ENCODE measurements at places on chromosomes 4 and X.
A peak's percentile ranks its signal among the peaks of the same experiment; 100 is the strongest.

DNA sequence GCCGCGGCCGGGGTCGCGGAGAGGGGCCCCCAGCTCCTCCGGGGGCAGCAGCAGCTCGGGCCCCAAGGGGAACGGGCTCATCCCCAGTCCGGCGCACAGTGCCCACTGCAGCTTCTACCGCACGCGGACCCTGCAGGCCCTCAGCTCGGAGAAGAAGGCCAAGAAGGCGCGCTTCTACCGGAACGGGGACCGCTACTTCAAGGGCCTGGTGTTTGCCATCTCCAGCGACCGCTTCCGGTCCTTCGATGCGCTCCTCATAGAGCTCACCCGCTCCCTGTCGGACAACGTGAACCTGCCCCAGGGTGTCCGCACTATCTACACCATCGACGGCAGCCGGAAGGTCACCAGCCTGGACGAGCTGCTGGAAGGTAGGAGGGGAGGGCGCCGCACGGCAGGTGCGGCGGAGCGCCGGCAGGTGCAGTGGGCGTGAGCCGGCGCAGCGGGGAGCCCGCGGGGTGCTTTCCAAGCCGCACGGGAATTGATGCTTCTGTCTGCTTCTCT is 886 bp downstream of the DCLK2 start:
- no peak for DNase-seq

DNA sequence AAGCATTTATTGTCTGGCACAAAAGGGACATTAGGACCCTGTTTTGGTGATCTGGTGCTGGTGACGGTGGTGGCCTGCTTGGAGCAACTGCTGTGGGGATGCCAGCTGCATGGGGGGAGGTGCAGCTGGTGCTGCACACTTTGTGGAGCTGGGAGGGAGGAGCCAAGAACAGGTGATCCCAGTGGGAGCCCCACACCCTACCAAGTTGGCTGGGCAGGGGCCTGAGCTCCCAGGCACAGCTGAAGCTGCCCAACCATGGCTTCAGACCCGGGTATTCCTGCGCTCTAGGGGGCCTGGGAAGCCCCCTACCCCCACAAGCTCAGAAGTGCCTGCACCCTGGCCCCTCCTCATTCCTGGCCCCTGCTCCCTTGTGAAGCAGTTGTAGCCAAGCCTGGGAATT is 1512.5 kb downstream of the TECRL start:
- DNase-seq: no peak

- no peak for DNase-seq
These were observed 4.4 kb upstream of the KCND1 start for GRCh38 chrX:48976086-48976485.

DNA sequence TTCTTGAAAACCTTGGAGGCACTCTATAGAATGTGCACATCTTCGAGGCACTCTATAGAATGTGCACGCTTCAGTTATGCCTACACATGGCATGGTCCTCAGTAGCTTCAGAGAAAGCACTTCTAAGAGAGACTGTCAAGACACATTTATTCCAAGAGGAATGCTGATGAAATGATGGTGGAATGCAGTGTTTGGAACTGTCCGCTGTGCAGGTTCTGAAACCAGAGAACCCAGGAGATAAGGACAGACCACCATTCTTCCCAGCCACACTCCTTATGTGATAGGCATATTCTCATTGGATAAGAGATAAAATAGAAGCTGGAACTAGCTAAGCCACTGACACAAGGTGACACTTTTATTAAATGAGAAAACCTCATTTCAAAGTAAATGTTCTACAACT is 263.3 kb downstream of the NLGN4X start:
- DNase-seq: no peak

DNA sequence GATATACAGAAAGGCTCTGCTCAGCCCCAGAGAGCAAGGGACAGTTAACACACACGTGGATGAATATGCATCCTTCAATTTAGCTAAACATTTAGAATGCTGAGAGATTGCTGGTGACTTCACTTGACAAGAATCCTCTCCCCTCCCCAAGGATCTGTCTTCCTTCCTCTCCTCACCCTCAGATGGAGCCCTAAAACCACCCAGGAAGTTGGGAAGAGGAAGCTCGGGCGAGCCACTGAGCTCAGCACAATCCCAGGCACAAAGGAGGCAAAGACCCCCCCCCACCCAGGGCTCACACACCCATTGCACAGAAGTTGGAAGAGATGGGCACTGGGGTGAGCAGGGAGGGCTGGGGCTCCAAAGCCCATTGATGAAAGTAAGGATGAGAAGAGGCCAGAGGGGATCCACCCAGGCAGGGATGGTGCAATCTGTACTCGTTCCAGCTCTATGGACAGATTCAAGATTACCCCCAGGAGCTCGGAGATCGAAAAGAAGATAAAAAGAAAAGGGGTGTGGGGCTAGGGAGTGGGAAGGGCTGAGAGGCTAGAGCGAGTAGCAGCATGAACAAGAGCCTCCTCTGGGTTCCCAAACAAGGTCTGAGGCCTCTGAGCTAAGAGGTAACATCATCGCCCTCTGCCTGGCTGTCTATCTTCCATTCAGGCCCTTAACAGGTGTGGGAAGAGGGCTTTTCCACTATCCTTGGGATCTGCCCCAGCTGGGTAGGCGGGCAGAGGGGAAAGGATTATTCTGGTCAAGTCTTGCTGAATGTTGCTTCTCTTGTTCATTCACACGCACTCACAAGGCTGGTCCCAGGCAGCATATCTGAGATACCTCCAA is 1.2 kb downstream of the TFE3 start:
- peak; percentile 25 for DNase-seq

- no peak for DNase-seq
These were observed 508.5 kb downstream of the MID1IP1 start for GRCh38 chrX:39309721-39310152.

DNA sequence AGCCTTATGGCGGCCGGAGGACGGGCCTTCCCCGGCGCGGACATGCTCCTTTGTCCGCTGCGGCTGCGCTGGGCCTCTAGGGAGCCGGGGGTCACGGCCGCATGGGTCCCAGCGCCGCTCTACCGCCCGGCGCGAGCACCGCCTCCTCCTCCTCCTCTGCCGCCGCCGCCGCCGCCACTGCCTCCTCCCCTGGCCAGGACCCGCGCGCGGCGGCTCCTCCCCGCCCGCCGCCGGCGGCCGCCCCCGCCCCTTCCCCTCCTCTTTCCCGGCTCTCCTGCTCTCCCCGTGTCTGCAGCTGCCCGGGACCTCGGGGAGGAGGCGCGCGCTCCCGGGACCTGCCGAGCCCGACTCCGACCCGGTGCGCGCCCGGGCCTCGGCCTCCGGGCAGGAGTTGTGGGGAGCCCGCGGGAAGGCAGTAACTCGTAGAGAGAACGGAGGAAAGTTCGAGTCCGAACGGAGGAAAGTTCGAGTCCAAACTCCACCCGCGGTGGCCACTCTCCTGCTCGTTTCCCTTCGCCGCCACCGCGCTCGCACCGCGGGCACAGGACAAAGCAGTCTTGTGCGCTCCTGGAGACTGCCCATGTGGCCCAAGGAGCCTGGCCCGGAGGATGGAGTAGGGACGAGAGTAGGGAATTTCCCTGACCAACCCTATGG is at the start of gene ADGRA3:
TSS of gene ADGRA3 (minus strand) at position 179 of the 654 bp plus-strand sequence. CDS start 282 bp downstream, outside the sequence.
- DNase-seq: no peak

DNA sequence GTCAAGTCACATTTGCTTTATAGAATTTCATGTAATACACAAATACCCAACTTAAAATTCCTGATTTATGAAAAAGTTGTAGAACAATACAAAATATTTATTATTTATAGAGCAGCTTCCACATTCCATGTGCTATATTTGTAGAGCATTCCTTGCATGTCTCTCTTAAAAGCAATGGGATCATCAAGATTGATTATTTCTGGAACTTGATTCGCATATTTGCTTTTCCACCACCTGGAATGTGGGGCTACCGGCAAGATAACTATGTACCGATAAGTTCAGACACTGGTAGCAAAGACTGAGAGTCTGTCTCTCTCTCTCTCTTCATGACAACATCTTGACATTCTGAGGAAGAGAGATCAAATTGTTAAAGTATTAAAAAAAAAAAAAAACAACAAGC is 59.3 kb downstream of the MAPK10 start:
- no peak for DNase-seq

DNA sequence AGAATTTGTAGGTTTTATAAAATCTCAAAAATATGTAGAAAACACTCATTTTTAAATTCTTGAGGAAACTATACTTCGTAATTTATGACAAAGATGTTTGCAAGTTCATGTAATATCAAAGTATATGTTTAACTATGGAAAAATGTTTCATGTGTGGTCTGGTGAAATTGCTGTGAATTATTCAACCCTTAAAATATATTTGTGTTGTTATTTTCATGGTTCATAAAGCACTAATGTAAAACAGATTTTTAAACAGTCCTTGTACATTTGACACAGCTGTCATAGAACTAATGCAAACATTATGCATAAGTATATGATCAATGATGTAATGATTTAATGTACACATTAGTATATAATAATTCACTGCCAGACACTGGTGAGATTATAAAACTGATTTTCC is 83.1 kb upstream of the ARSJ start:
- no peak for DNase-seq

DNA sequence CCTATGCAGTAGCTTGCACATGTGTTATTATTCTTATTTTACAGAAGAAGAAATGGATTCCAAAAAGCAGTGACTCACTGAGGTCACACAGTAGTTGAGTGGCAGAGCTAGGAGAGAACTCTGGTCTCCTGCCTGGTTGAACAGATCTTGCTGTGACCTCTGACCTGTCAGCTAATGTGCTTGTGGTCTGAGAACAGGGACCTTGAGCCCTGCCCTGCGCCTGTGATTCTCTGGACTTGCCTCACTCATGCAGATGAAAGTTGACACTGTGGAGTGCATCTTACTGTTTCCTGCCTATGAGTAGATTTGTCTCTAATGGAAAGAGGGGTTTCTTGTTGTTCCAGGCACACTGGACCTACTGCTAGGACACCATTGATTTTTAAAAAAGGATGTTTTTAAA is 32.3 kb downstream of the ETNPPL start:
- no peak for DNase-seq

GRCh38 chr4:97987019-97987648 is 156.1 kb downstream of the STPG2 start:
- DNase-seq: no peak

GRCh38 chr4:38314663-38315062 is 349.3 kb upstream of the KLF3 start:
- no peak for DNase-seq

DNA sequence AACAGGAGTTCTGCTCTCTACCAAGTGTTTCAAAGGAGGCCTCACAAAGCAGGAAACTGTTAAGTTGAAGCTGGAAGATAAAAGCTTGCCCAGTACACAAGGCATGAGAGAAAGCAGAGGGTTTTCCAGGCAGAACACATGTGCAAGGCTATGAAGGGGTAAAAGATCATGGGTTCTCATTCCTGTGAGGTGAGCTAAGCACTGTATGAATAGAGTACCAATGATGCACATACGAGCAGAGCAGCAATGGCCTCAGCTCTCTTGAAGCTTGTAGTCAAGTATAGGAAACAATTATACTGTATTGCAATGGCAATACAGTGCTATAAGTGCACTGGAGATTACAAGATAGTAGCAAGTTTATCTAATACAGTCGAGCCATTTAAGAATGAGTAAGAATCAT is 18.0 kb downstream of the TTC29 start:
- no peak for DNase-seq

GRCh38 chrX:13167481-13168231 is 123.2 kb upstream of the FAM9C start:
- peak; percentile 13 for DNase-seq

DNA sequence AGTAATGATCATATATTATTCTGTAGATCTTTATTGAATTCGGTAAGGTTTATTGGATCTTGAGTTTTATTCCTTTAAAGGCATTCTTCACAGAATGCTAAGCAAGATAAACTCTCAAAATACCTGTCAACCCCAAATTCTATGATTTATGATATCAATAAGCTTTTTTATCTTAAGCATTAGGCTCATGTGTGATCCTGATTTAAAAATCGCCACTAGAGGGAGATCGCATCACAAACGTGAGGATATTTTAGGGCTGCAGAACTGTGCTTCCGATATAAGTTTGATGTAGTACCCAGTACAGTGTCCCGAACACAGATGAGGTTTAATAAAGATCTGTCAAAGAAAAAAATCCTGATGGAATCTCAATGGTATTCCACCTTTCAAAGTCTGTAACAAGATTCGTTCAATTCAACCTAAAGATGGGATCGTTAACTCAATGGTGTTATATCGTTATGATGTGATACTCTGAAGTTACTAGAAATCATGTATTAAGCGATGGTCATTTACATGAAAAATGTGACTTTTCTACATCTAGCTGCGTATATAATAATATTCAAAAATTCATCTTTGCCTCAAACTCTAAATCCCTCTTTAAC is 169.0 kb downstream of the CORIN start:
- peak; percentile 21 for DNase-seq

DNA sequence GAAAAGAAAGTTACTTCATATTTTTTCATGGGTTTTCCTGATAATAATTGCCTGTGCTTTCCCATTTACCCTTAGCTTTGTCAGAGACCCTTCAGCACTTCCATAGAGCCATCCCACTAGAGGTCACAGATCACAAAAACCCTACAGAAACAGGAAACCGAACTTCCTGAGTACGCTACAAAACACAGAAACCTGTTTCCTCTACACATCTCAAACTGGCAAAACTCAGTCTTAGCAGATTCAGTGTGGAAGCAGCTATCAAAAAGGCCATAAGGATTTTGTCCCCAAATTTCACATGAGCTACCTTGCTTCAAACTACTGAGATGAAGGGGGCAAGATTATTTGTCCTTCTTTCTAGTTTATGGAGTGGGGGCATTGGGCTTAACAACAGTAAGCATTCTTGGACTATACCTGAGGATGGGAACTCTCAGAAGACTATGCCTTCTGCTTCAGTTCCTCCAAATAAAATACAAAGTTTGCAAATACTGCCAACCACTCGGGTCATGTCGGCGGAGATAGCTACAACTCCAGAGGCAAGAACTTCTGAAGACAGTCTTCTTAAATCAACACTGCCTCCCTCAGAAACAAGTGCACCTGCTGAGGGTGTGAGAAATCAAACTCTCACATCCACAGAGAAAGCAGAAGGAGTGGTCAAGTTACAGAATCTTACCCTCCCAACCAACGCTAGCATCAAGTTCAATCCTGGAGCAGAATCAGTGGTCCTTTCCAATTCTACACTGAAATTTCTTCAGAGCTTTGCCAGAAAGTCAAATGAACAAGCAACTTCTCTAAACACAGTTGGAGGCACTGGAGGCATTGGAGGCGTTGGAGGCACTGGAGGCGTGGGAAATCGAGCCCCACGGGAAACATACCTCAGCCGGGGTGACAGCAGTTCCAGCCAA is at the start of gene MMRN1:
TSS of gene MMRN1 (plus strand) at position 206 of the 902 bp plus-strand sequence. CDS start at position 324, 118 bp downstream.
- DNase-seq: no peak

DNA sequence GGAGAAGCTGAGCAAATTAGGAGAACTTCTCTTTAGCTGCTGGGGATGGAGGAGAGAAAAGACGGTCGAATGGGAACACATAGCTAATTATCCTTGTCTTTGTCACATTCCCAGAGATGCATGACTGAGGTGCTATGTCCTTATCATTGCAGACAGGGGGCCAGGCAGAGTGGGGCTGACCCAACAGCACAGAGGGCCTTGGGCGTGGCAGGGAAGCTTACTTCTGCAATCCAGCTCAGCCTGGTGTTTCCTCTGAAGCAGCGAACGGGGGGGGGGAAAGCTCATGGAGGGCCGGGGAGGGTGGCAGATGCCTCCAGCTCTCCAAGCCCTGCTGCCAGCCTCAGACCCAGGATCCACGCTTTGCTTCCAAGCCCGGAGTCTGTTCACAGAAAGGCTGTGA is 50.8 kb upstream of the HOPX start:
- DNase-seq: no peak

GRCh38 chr4:121050300-121050699 is 22.0 kb downstream of the NDNF start:
- DNase-seq: no peak
